ENCODE measurements at places on chromosomes 6 and 20.

GRCh38 chr6:14366872-14367271, 249.3 kb downstream of the CD83 start:
- no peak for DNase-seq

- no peak for DNase-seq
These were observed 89.0 kb downstream of the TCP11 start for GRCh38 chr6:35051997-35052583.

GRCh38 chr6:111871725-111872400, 1.4 kb downstream of the FYN start:
- peak; percentile 68 for DNase-seq

GRCh38 chr6:135586844-135587243, 89.3 kb upstream of the AHI1 start:
- no peak for DNase-seq

DNA sequence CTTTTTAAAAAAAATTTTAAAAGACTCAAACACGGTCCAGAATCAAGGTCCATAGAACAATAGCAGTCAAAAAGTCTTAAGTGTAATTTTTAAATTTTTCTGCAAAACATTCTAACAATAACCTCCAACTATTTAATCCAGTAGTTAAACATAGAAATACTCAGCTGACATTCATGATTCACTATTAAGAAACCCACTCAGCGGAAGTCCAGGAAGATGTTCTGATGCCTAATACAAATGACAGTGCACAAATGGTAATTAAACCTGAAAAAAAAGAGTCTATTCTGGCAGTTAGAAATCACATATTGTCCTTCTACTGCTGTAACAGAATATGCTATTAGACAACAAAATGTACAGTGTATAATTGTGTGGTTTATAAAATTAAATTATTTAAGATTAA, 128.2 kb upstream of the BMP5 start:
- DNase-seq = no peak

DNA sequence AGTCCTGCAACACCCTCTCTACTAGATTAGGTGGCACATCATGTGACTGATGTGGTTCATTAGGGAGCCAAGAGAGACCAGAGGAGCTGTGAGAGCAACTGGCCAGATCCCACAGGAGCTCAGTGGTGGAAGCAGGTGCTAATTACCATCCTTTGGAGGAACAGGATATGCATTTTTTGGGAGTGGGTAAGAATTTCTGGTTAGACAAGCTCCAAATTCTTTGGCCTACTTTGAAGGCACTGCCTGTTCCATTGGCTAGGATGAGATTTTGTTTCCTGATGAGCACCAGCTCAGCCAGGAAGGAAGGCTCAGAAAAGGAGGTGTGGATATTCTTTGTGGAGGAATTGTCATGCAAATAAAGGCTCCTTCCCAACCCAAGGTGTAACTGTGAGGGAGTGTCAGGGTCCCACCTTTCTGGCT, 130.3 kb upstream of the BMP2 start:
- no peak for DNase-seq

GRCh38 chr6:73231986-73232391, 6.7 kb upstream of the KHDC1L start:
- no peak for DNase-seq

- no peak for DNase-seq
These were observed 196.8 kb downstream of the ATXN1 start for GRCh38 chr6:16564436-16564835.

DNA sequence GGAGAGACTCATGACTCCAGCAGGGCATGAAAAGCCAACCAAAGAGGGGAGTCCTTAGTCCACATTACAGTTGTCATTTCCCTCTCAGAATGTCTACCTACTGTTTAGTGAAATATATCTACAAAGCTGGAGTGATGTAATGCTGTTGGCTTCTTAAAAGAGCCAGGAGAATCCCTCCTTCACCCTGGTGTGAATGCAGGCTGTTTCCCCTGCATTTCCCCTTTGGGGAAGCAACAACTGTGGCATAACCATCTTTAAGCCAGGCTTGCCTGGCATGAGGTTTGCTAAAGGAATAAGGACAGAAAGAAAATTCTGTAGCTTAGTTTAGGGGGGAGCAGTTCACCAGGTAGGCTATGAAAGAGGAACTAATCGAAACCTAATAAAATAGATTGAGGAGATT, 129.5 kb downstream of the CRYBG1 start:
- no peak for DNase-seq

GRCh38 chr6:139135578-139136545, 982 bp downstream of the HECA start:
- DNase-seq = peak; percentile 36

DNA sequence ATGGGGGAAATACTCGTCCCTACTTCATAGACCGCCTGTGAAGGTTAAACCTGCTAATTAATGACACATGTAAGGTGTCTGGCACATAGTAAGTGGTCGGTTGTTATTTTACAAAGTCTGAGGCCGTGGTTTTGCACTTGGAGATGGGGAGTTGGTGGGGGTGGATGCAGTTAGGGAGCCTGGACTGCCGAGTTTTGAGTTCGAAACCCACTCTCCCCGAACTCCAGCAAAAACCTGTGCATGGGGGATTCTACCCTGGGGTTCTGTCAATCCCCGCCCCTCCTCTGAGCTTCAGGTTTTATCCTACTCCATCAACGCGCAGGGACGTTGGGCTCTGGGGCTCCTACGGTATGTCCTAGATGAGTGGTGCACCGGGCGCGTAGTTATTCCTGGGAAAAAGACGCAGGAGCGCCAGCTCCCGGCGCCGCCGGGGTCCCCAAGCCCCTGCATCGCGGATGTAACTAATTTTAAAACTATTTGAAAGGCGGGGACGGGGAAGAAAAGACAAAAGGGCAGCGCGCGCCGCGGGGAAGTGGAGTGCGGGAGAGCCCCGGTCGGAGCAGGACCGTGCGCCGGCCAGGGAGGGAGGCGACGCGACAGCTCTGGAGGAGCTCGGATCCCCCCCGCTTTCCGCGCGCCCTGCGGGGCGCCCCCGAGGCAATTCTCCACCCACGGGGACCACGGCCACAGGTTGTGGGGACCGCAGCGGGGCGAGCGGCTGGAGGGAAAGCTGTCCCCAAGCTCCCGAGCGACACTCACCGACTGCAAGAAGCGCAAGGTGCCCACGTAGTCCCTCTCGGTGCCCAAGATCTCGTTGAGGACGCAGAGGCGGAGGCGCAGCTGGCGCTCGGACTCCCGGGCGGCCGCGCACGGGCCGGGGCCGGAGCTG, 672 bp downstream of the PREX1 start:
- peak; percentile 20 for DNase-seq

DNA sequence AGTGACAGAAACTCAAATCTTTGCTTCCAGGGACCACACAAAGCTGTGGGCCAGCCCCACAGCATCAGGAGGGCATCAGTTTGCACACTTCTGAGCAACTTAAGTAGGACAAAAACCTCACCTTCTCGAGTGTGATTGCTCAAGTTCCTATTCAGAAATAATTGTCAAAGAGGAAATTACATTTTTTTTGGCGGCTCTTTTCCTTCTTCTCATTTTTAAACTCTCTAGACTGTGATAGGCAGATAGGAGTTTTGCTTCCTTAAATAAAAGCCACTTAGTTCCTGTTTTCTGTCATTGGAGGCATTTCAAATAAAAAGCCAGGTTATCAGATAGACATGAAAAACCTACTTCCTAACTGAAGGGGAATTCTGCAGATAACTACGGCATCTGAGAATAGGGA, 11.2 kb upstream of the TAGAP start:
- no peak for DNase-seq

Data from DND-41 (cell line).